ENCODE measurements at places on chromosomes 11 and 22. TPM values are rescaled to one million over a fixed set of nuclear protein-coding genes. Genes with fewer than 3 reads are reported as not detected.

GRCh38 chr11:46265764-46266163 lies 11.7 kb upstream of the CREB3L1 start:
- no peak for DNase-seq

- DNase-seq: no peak
Observed at GRCh38 chr11:35751664-35752061, 89.1 kb downstream of the TRIM44 start.

OR52E8 gene
- polyA plus RNA-seq: not detected

- DNase-seq: peak; percentile 20
Observed at GRCh38 chr11:72584939-72585597, 89.2 kb downstream of the PDE2A start.

CSNK1E gene
- 61.4 TPM for polyA plus RNA-seq

CD6 gene
- 3.4 TPM for polyA plus RNA-seq

- peak; percentile 36 for DNase-seq
Observed at GRCh38 chr11:12812849-12813248, 138.6 kb downstream of the TEAD1 start.

DNA sequence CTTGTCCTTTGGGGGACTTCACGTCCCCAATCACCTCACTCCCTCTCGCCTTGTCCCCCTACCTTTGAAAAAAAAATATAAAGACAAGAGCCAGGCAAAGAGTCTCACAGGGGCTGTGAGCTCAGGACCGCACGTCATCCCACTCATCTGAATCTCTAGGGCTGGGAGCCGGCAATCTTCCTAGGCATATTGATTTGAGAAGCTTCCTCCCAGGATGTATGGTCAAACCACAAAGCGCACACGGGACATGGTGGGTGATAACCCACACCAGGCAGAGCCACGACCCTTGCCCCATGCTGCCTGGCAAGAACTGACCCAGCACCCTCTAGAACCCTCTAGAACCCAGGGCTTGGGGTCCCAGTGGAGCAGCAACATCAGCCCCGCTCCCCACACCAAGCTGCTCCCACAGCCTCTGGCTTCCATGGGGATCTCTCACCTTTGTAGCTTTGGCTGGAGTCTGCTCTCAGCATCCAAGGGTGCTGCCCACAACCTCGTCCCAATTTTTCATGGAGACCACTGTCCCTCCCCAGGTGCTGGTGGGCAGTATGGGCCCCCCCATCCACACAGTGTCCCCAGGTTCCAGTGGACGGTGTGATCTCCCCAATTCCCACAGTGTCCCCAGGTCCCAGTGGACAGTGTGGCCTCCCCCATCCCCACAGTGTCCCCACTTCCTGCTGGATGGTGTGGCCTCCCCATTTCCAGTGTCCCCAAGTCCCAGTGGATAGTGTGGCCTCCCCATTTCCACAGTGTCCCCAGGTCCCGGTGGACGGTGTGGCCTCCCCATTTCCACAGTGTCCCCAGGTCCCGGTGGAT lies 85.2 kb upstream of the FGF3 start:
- no peak for DNase-seq

DNA sequence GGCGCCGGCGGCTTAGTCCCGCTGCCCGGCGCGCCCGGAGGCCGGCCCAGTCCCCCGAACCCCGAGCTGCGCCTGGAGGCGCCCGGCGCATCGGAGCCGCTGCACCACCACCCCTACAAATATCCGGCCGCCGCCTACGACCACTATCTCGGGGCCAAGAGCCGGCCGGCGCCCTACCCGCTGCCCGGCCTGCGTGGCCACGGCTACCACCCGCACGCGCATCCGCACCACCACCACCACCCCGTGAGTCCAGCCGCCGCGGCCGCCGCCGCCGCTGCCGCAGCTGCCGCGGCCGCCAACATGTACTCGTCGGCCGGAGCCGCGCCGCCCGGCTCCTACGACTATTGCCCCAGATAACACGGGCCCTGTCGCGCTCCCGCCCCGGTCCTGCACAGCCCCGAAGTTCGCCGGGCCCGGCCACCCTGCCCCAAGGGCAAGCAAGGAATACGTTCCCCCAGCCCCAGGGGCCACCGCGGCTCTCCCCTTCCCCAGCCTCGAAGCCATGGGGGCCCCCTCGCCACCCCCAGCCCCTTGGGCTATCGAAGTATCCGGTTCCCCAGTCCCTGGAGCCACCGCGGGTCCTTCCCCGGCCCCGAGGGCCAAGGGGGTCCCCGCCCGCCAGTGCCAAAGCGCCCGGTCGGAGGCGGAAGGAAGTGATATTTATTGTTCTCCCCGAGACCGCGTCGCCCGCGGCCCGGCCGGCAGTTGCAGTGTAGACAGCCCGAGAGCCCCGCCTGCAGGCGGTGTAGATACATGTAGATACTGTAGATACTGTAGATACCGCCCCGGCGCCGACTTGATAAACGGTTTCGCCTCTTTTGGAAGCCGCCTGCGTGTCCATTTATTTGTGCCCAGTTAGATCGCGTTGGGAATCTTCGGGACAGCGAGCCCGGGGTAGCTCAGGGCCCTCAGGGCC lies 6.2 kb downstream of the TBX1 start:
- DNase-seq: no peak

DNA sequence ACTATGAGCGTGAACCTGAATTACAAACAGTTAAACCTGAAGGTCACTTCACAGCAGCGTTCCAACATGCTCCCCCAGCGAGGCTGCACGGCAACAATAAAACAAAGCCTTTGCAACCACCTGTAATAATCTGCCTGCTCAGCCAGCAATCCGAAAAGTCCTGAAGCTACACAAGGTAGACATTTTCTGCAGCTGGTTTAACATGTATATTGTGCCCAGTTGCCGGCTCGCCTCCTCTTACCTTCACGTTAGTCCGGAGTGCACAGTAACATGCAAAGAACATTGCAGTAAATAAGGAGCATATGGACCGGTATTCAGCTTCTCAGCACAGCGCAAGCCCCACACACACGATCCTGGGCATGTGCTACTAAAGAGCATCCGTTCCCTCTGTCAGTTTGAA lies 704.3 kb downstream of the DLG2 start:
- no peak for DNase-seq

DNA sequence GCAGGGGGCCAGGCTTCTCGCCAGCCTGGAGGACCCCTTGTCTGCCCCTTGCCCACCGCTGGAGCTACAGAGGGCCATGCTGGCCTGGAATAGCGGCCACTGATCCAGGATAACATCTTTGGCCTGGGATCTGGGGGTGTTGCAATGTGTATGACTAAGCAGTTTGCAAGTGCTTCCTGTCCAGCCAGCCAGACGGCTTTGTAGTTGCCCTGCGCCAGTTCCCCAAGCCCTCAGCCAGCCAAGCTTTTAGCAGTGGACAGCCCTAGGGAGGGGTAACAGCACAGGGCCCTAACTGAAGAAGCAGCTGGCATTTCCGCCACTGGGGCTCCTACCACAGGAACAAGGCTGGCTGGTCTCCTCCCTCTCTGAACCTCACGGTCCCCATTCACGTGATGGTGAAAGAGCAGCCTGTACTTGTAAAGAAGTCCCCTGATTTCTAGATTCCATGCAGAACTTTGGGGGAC lies 32.1 kb downstream of the UQCR10 start:
- DNase-seq: peak; percentile 79

MRPL40 gene
- 46.9 TPM for polyA plus RNA-seq

GRCh38 chr22:41668971-41669911 lies 19.4 kb downstream of the SNU13 start:
- no peak for DNase-seq

SLC16A8 gene
- not detected for polyA plus RNA-seq

TMA7B gene
- not detected for polyA plus RNA-seq

MRGPRE gene
- not detected for polyA plus RNA-seq

- DNase-seq: no peak
Observed at GRCh38 chr11:14041040-14041439, 78.5 kb downstream of the SPON1 start.

TRIM49 gene
- not detected for polyA plus RNA-seq

GRCh38 chr11:73838443-73839122 lies 38.1 kb downstream of the COA4 start:
- no peak for DNase-seq

- no peak for DNase-seq
Observed at GRCh38 chr11:112724496-112724790, 236.8 kb upstream of the NCAM1 start.
